ENCODE measurements at places on chromosomes 3 and 15.

- DNase-seq: no peak
These were observed 19.3 kb downstream of the IFT80 start for GRCh38 chr3:160379628-160380214.

DNA sequence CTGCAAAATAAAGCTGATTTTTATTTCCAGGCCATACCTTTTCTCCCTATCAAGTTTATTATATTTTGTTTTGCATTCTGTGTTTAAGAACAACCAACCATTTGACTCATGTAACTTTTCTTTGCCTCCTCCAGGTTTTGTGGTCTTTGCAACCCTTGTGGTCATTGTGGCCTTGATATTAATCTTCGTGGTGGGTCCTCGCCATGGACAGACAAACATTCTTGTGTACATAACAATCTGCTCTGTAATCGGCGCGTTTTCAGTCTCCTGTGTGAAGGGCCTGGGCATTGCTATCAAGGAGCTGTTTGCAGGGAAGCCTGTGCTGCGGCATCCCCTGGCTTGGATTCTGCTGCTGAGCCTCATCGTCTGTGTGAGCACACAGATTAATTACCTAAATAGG is 27.6 kb downstream of the NIPA2 start:
- no peak for DNase-seq

DNA sequence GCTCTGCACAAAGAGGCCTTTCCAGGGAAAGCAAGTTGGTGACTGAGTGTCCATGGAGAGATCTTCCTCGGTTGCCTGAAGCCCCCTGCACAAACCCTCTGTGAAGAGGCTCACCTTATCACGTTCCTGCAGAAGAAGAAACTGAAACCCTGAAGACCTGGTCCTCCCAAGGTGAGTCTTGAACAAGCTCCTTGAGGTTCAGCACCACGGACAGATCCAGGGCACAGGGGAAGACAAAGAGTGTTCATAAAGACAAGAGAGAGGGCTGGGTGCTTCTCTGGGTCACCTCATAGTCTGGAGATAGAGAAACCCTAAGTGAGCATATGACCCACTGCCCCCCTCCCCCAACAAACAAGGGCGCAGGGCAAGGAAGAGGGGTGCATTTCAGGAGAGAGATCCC is 21.7 kb upstream of the TBC1D21 start:
- no peak for DNase-seq

- DNase-seq: no peak
These were observed 155.6 kb downstream of the TIGIT start for GRCh38 chr3:114449271-114450007.
